ENCODE measurements at places on chromosomes 13 and 19.

DNA sequence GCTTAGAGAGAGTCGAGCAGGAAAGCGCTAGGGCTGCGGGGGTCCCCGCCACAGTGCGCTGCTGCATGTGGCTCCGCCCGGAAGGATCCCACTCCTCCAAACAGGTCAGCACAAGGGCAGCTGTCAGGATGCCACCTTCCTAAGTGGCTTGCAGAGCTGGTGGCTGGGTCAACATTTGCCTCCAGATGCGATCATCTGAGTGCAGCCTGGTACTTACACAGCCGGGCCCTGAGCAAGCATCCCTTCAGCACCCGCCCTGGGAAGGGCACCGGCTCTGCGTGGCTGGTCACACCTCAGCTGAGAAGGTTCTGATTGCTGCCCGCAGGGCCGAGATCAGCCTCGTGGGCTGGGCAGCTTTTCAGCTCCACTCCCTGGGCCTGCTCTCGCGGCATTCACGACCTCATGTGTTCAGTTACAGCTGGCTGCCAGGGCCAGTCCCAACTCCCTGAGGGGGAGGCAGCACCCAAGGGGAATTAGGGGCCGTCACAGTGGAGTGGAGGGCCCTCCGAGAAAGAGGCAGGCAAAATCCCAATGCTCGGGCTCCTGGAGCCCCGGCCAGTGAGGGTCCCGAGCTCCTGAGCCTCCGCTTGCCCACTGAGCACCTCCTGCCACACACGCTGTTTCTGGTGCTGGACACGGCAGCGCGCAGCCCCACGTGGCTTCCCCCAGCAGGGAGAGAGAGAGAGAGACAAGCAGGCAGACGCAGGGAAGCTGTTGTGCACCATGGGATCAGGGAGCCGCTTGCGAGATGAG, 26.8 kb downstream of the AP1M1 start:
- DNase-seq = no peak

DNA sequence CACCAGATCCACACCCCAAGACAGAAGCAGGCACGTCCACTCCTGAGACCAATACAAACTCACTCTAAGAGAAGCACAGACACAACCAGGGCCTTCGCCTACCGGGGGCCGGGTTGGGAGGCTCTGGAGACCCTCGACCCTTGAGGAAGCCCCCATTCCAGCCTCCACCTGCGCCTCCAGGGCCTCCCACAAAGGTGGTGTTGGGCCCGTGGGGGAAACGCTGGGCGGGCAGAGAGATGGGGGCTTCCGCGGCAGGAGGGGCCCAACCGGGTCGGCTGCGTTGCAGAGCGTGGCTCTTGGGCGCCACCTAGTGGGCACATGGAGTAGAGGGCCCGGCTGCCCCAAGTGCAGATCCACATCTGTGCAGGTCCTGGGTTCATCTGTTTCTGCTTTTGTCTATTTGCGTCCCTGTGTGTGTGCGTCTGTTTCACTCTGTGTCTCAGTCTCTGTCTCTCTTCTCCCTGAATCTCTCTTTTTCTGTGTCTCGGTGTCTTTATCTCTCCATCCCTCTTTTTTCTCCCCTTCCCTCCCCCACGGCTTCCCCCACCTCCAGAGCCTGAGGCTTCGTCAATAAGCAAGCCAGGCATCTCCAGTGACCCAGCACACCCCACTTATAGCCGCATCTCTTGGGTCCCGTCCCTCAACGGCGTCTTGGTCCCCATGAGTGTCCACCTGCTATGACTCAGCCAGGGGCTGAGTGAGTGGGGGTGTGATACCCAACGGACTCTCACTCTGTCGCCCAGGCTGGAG, 10.5 kb upstream of the TINCR start:
- peak; percentile 90 for DNase-seq

GRCh38 chr19:16283210-16284061, 41.2 kb upstream of the KLF2 start:
- DNase-seq = no peak

GRCh38 chr13:23579896-23580683, 9.9 kb downstream of the TNFRSF19 start:
- DNase-seq = no peak

DNA sequence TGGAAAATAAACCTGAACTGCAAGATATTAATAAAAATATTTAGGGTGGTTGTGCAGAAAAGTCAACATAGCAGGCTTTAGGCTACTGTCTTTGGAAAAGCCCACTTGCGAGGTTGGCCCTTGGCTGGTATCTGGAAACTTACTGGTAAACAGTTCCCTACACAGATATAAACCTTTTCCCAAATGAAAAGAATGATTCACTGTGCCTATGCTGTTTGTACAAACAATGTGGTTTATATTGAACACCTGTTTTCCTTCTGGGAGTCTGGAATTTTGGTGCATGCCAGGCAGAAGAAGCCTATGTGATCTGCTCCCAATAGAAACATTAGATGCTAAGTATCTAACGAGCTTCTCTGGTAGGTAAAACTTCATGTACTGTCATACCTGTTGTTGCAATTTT, 29.7 kb upstream of the SOHLH2 start:
- DNase-seq = no peak

- DNase-seq = no peak
These were observed 23.1 kb upstream of the TSHZ3 start for GRCh38 chr19:31372246-31372781.

DNA sequence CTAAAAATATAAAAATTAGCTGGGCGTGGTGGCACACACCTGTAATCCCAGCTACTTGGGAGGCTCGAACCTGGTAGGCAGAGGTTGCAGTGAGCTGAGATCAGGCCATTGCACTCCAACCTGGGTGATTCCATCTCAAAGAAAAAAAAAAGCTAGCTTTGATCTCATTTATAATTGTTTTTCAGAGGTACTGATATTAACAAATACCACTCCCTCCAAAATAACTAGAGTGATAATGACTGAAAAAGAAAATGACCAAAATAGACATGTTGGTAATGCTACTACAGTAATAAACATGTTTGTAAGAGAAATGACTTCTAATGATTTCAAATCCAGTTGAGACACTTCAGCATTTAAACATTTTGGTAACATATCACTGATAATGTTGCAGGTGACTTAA, 13.0 kb downstream of the PDCD5 start:
- no peak for DNase-seq

GRCh38 chr19:52138983-52139251, 821 bp downstream of the ZNF616 start:
- DNase-seq = no peak

GRCh38 chr19:1435378-1435989, 2.7 kb upstream of the RPS15 start:
- DNase-seq = no peak

- no peak for DNase-seq
These were observed 12.8 kb upstream of the CERS4 start for GRCh38 chr19:8196271-8196927.

- no peak for DNase-seq
These were observed 8.6 kb downstream of the PPP5C start for GRCh38 chr19:46355234-46356148.

GRCh38 chr13:28597641-28598040, 61.3 kb upstream of the POMP start:
- no peak for DNase-seq

GRCh38 chr13:44576351-44577235, 463 bp upstream of the TSC22D1 start:
- peak; percentile 29 for DNase-seq

GRCh38 chr19:16889366-16889882, 625 bp downstream of the F2RL3 start:
- DNase-seq = no peak

- peak; percentile 50 for DNase-seq
These were observed 492 bp downstream of the TMEM147 start for GRCh38 chr19:35545855-35546381.

GRCh38 chr13:91304741-91305140, 42.7 kb upstream of the MIR17HG start:
- no peak for DNase-seq

GRCh38 chr19:13611596-13611995, 105.3 kb upstream of the CACNA1A start:
- no peak for DNase-seq

DNA sequence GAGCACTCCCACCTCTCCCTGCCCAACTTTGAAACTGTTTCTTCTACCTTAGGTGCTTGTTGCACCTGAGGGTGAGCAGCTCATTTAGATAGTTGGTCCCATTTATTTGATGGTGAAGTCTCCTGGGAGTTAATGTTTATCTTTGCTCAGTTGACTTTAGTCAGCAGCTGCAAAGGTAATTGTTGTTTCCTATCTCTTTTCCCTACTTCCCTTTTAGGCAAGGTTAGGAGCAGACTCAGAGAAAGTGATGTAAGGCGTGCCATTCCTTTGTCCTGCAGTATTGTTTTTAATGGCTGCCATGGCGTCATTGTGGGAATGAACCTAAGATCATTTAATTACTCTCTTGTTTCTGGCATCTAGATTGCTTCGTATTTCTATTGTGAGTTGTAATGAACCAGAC, 11.6 kb downstream of the AKAP11 start:
- no peak for DNase-seq

- no peak for DNase-seq
These were observed 21.7 kb downstream of the EDNRB start for GRCh38 chr13:77896977-77897376.

DNA sequence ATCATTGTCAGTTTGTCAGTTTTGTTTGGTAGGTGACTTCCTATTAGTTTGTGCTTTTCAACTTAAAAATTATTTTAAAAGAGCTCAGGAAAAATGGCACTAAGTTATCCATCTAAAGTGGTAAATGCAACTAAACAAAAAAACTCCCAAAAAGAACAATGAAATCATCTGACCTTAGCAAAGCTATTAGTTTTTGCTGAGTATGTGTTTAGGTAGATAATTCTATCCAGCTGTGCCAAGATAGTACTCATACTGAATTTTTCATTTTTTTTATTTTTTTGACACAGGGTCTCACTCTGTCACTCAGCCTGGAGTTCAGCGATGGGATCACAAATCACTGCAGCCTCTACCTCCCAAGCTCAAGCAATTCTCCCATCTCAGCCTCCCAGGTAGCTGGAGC, 645.3 kb downstream of the TBC1D4 start:
- no peak for DNase-seq

DNA sequence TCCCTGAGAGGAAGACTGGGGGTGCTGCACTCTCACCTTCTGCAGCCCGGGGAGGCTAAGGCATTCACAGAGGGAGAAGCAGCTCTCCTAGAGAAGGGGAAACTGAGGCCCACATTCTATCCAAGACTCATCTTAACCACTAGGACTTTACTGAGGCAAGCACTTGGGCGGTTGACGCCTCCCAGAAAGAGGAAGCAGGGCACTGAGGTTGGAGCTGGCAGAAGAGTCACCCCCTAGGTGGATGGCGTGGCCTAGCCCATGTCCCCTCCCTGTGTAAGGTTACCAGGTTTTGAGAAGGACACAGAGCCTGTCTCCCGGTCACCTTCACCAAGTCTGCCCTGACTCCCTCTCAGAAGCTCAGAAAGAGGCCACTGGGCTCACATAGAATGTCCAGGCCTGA, 2.7 kb downstream of the S1PR2 start:
- no peak for DNase-seq

GRCh38 chr13:46668302-46668720, 115.3 kb downstream of the LRCH1 start:
- no peak for DNase-seq

GRCh38 chr19:41994994-41995958, 1.2 kb upstream of the ATP1A3 start:
- no peak for DNase-seq

GRCh38 chr13:48125794-48126228, 30.9 kb upstream of the MED4 start:
- DNase-seq = no peak

DNA sequence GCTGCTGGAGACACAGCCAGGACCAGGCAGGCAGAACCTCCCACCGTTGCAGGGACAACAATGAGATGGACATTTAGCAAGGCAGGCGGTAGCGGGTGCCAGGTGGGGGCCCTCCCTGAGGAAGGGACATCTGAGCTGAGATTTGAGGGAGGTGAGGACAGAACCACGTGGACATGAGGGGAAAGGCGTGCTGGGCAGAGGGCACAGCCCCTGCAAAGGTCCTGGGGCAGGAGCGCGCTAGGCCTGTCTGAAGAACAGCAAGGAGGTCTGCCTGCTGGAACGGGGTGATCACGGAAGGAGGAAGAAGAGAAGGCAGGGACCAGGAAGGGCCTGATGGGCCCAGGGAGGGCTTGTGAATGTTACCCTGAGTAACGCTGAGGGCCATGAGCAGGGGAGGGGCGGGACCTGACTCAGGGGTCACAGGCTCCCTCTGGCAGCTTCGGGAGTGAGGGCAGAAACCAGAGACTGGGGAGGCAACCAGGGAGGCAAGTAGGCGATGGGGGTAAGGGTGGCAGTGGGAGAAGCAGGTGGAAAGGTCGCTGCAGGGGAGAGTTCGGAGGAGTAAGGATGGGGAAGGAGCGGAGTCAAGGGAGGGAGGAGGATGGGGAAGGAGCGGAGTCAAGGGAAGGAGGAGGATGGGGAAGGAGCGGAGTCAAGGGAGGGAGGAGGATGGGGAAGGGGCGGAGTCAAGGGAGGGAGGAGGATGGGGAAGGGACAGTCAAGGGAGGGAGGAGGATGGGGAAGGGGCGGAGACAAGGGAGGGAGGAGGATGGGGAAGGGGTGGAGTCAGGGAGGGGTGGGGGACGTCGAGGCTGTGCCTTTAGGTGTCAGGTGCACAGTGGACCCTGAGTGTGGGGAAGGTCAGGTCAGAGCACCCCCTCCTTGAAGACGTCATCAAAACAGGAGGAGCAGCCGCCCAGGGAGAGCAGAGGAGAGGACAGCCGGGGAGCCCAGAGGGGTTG, 15.7 kb upstream of the B3GNT3 start:
- peak; percentile 42 for DNase-seq
